ENCODE measurements at places on chromosomes 5 and 9.

GRCh38 chr9:137604345-137605086 is 970 bp upstream of the ARRDC1 start:
- H3K4me1 ChIP-seq, result peaks cover 23% of the 10 kb centered on the region
- no peak for DNase-seq
- no peak overlapping the region for H3K27ac ChIP-seq
- H3K27me3 ChIP-seq, result no peaks in the 10 kb centered on the region
- H3K4me3 ChIP-seq, result peak overlapping the region; percentile 42
- no peaks in the 10 kb centered on the region for H3K36me3 ChIP-seq

DNA sequence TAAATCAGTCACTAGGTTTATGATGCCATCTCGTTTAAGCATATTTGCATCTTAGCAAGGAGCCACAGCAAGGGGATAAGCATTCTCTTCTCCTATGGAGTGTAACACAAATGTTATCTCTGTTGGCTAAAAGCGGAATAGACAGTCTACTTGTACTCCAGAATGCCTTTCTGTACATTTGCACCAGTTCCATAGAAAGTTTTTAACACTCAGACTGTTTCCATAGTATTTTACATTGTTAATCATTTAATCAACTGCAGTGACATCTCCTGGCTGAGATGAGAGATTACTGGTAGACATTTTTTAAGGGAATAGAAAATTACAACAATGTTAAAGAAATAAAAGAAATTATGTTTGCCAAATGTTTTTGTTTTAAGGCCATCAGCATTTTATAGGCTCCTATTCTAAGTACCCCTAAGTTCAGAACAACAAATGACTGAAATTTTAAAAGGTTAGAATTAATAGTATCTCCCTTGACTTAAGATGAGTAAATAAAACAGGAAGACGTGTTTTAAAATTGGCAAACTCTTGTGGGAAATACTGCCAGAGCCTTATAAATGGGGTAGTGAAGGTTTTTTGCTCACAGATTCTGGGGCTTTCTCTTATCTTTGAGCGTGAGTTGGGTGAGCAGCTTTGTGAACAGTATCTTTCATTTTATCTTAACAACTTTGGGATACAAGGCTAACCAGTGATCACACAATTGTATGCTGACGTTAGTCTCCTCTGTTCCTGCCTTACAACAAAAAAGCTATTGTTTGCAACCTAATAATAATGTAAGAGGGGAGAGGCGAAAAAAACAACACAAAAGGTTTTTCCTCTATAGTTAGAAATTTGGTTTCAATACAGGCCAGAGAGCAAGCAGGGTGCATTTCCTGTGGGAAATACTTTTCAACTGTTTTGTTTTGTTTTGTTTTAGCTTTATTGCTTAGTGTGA is 294.3 kb downstream of the FBXL7 start:
- H3K27me3 ChIP-seq, result no peaks in the 10 kb centered on the region
- no peaks in the 10 kb centered on the region for H3K4me1 ChIP-seq
- H3K4me3 ChIP-seq, result no peak overlapping the region
- DNase-seq, result no peak
- H3K36me3 ChIP-seq, result no peaks in the 10 kb centered on the region

GRCh38 chr5:72378639-72379289 is 58.6 kb downstream of the PTCD2 start:
- H3K27ac ChIP-seq, result no peak overlapping the region
- no peak overlapping the region for H3K4me3 ChIP-seq
- H3K27me3 ChIP-seq, result peaks cover 7% of the 10 kb centered on the region
- no peaks in the 10 kb centered on the region for H3K36me3 ChIP-seq

GRCh38 chr9:69034071-69034470 is 1.5 kb upstream of the FXN start:
- no peak overlapping the region for H3K27ac ChIP-seq
- H3K36me3 ChIP-seq, result peaks cover 3% of the 10 kb centered on the region
- H3K4me1 ChIP-seq, result peaks cover 37% of the 10 kb centered on the region
- no peak for DNase-seq
- H3K27me3 ChIP-seq, result no peaks in the 10 kb centered on the region

DNA sequence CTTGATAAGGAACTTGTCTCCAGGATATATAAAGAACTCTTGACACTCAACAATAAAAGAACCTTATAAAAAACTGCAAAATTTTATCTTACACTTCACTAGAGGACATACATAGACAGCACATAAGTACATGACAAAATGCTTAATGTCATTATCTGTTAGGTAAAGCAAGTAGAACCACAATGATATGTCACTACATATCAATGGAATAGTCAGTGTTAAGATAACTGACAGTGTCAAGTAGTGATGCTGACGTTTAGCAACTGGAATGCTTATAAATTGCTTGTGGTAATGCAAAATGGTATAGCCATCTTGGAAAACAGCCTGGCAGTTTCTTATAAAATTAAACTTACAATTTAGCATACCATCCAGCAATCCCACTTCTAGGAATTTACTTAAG is 314.1 kb downstream of the KDM4C start:
- no peak overlapping the region for H3K4me3 ChIP-seq
- no peaks in the 10 kb centered on the region for H3K27me3 ChIP-seq
- peaks cover 13% of the 10 kb centered on the region for H3K36me3 ChIP-seq
- DNase-seq, result no peak
- H3K27ac ChIP-seq, result no peak overlapping the region

- H3K4me3 ChIP-seq, result no peak overlapping the region
- H3K4me1 ChIP-seq, result no peaks in the 10 kb centered on the region
- H3K27me3 ChIP-seq, result peaks cover 5% of the 10 kb centered on the region
- H3K36me3 ChIP-seq, result no peaks in the 10 kb centered on the region
- no peak for DNase-seq
- H3K27ac ChIP-seq, result no peak overlapping the region
Measured at GRCh38 chr5:149024477-149024876, 38.4 kb downstream of the SH3TC2 start.

- DNase-seq, result no peak
- peaks cover 2% of the 10 kb centered on the region for H3K27me3 ChIP-seq
- peaks cover 51% of the 10 kb centered on the region for H3K36me3 ChIP-seq
- peaks cover 23% of the 10 kb centered on the region for H3K4me1 ChIP-seq
- no peak overlapping the region for H3K4me3 ChIP-seq
- no peak overlapping the region for H3K27ac ChIP-seq
Measured at GRCh38 chr9:91407580-91408318, 15.9 kb downstream of the NFIL3 start.

DNA sequence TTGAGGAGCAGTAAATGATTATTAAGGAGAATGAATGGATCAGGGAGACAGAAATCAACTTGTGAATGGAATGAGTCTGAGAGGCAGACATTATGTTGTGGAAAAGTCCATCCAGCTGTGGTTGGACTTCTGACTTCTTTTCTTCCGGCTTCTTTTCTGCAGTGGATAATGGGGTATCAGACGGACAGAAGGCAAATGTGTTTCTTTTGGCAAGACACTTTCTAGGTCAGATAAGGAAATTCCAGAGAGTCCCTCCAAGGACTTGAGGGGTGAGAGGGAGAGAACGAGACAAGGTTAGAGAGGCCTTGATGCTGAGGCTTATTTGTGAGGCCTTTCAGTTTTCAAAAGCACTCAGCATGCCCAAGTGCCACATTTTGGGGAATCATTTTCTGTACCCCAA is 17.1 kb upstream of the GRHPR start:
- H3K36me3 ChIP-seq, result no peaks in the 10 kb centered on the region
- H3K27me3 ChIP-seq, result no peaks in the 10 kb centered on the region
- DNase-seq, result no peak
- peaks cover 21% of the 10 kb centered on the region for H3K4me1 ChIP-seq
- no peak overlapping the region for H3K27ac ChIP-seq
- H3K4me3 ChIP-seq, result no peak overlapping the region

DNA sequence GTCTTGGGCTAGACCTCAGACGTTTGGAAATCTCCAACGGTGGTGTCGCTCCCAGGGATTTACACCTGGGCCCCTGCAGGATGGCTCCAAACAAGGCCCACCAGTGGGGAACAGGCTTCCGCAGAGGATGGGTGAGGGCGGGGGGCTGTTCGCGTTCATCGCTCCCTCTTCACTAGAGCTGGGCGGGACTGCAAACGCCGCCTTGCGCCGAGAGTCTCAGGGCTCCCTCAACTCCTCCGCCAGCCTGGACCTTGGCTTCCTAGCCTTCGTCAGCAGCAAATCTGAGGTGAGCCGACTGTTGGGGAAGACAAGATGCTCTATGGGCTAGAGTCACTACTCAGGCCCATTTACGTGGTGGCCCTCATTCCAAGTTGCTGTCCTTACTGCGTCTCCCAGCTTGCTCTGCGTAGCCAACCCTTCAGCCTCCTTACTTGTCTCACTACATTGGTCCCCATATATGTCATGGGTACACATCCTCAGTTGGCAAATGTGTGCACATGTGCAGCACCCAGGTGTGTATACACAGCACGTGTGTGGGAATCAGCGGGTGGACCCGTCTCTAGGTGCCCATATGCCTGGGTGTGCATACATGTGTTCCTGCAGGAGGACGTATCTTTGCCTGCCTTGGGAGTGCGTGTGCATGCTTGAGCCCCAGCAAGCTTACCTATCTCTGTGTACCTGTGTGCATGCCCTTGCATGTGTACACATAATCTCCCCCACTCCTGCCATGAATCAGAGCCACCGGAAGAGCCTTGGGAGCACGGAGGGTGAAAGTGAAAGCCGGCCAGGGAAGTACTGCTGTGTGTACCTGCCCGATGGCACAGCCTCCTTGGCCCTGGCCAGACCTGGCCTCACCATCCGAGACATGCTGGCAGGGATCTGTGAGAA is 10.5 kb downstream of the RGS14 start:
- no peak for DNase-seq
- H3K4me1 ChIP-seq, result peaks cover 69% of the 10 kb centered on the region
- H3K36me3 ChIP-seq, result peaks cover 38% of the 10 kb centered on the region
- no peaks in the 10 kb centered on the region for H3K27me3 ChIP-seq
- no peak overlapping the region for H3K27ac ChIP-seq

DNA sequence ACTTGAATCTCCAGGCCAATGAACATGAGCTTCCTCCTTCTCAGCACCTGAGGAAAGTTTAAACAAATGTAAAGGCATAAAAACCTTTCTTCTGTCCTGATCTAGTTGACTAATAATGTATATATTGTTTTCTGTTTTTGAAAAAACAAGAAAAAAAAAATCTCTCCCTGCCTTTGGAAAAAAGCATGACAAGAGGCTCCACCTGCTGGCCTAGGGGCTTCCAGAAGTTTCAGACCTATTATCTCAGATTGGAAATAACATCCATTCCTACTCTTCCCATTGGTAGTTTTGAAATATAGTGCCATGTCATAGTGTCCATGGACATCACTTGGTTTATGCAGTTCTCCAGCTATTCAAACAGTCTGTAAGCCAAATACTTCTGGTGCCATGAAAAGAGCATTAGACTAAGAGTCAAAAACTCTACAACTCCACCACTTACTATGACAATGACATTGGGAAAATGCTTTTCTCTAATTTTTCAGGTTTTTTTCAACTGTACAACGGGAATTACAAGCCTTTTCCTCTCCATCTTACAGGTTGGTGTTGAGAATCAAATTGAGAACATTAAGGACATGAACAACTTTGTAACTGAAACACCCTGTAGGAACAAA is 409.6 kb upstream of the MPDZ start:
- H3K27ac ChIP-seq, result no peak overlapping the region
- no peak overlapping the region for H3K4me3 ChIP-seq

- H3K36me3 ChIP-seq, result no peaks in the 10 kb centered on the region
- no peaks in the 10 kb centered on the region for H3K4me1 ChIP-seq
- no peak overlapping the region for H3K27ac ChIP-seq
Measured at GRCh38 chr5:7764452-7764851, 86.5 kb downstream of the CFAP90 start.

- no peak for DNase-seq
- H3K4me3 ChIP-seq, result no peak overlapping the region
- peak overlapping the region; percentile 2 for H3K27ac ChIP-seq
- peaks cover 21% of the 10 kb centered on the region for H3K36me3 ChIP-seq
- no peaks in the 10 kb centered on the region for H3K27me3 ChIP-seq
Measured at GRCh38 chr9:92724528-92725265, 39.9 kb downstream of the BICD2 start.

- no peaks in the 10 kb centered on the region for H3K36me3 ChIP-seq
- no peak overlapping the region for H3K27ac ChIP-seq
- no peaks in the 10 kb centered on the region for H3K4me1 ChIP-seq
- no peak for DNase-seq
Measured at GRCh38 chr5:9174446-9174845, 371.4 kb downstream of the SEMA5A start.

DNA sequence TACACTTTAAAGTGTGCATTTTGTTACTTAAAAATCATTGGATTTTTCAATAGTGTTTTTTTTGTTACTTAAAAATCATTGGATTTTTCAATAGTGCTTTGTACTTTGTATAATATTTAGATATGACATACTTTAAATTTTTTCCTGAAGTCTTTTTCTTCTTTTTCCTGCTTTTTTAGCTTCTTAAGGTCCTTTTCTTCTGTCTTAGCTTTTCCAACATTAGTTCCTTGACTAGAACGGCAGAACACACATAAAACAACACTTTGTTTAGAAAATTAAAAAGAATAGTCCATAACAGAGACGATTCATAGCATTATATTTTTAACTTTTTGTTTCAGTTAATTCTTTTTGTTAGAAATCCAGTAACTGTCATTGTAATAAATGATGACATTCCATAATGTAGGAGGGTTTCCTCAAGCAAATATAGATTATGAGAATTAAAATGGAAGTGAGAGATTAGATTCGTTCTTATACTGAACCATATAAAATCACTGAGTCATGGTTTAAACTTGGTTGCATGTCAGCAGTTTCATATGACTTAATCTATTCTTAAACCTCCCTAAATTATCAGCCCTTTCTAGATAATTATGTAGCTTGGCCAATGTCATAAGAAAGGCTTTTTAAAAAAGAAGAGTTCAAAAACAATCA is 45.3 kb upstream of the RICTOR start:
- H3K4me1 ChIP-seq, result peaks cover 55% of the 10 kb centered on the region
- H3K27me3 ChIP-seq, result no peaks in the 10 kb centered on the region
- H3K36me3 ChIP-seq, result peaks cover 38% of the 10 kb centered on the region
- peak overlapping the region; percentile 30 for H3K27ac ChIP-seq
- no peak overlapping the region for H3K4me3 ChIP-seq

DNA sequence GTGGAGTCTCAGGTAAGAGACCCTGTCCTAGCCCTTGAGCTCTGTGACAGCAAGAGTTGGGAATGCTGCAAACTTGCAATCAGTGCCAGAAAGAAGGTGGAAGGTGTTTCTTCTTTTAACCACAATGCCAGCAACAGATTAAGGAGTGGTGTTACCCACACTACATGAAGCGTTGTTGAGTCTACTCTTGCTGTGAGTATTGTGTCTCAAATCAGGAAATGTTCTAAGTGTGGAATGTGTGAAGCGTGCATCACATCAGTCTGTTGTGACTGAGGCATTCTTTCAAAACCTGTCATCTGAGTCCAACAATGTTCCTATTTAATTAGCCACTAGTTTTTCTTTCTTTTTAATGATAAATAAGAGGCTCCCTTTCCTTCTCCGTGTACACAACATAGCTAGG is 2.9 kb upstream of the LURAP1L start:
- H3K4me1 ChIP-seq, result peaks cover 6% of the 10 kb centered on the region
- H3K27me3 ChIP-seq, result peaks cover 20% of the 10 kb centered on the region
- H3K36me3 ChIP-seq, result no peaks in the 10 kb centered on the region
- H3K27ac ChIP-seq, result no peak overlapping the region
- H3K4me3 ChIP-seq, result no peak overlapping the region

DNA sequence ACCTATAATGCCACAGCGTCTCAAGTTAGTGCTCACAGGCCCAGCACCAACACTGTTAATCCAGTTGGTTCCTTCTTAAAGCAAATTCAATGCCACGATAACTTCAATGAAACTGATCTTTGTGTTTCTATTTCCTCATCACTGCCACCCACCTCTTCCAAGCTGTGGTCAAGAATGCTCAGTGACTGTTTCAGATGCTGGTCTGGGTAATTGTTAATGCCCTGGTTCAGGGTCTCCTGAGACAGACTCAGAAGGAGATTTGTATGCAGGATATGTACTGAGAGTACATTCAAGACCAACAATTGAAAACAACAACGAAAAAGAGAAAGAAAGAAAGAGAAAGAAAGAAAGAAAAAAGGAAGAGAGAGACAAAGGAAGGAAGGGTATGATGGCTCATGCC is 505.3 kb downstream of the TLE4 start:
- H3K36me3 ChIP-seq, result no peaks in the 10 kb centered on the region
- DNase-seq, result no peak
- H3K27me3 ChIP-seq, result no peaks in the 10 kb centered on the region
- no peak overlapping the region for H3K27ac ChIP-seq
- H3K4me1 ChIP-seq, result peaks cover 9% of the 10 kb centered on the region
- no peak overlapping the region for H3K4me3 ChIP-seq

Measured in activated CD8-positive, alpha-beta T cell treated with anti-CD3 and anti-CD28 coated beads for 36 hours (primary cell).